Osteoblast (primary cell): ENCODE measurements at places on chromosomes 5 and 9.

GRCh38 chr9:32677931-32678330 is 42.5 kb upstream of the TAF1L start:
- no peak for DNase-seq

GRCh38 chr9:82149501-82149946 is 161.0 kb downstream of the SPATA31D1 start:
- DNase-seq, result no peak

GRCh38 chr9:136762221-136762691 is 2.1 kb downstream of the LCN15 start:
- peak; percentile 58 for DNase-seq

DNA sequence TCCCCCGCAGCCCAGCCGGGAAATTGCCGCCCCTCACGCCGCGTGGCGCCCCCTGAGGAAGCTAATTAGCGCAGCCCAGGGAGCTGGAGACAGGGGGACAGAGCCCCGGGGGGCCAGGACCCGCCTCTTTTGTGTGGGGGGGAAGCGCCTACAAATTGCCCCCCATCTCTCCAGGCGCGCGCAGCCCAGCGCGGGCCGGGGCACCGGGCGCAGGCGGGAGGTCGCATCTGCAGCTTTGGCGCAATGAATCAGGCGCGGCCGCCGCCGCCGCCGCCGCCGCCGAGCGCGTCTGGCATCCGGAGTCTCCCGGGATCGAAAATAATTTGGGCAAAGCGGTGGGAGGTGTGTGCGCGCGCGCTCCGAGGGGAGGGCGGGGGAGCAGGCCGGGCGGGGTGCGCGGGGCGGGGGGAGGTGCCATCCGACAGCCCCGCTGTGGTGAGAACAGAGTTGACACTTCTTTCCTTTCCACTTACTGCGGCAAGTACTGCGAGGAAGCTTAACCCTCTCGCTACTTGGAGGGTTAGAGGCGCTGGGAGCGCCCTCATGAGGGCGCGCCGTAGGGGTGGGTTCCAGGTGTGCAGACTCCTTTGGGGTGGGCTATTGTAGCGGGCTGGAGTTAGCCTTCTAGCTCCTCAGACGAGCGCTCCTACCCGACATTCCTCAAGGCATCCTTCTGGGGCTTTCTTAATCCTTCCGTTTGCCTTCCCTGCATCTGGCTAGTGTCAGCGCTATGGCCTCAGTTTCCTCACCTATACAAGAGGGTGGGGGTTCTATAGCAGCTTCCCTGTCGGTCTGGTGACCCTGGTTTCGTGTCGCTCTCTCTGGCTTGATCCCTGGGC is 63.1 kb downstream of the CXXC5 start:
- DNase-seq, result peak; percentile 92

DNA sequence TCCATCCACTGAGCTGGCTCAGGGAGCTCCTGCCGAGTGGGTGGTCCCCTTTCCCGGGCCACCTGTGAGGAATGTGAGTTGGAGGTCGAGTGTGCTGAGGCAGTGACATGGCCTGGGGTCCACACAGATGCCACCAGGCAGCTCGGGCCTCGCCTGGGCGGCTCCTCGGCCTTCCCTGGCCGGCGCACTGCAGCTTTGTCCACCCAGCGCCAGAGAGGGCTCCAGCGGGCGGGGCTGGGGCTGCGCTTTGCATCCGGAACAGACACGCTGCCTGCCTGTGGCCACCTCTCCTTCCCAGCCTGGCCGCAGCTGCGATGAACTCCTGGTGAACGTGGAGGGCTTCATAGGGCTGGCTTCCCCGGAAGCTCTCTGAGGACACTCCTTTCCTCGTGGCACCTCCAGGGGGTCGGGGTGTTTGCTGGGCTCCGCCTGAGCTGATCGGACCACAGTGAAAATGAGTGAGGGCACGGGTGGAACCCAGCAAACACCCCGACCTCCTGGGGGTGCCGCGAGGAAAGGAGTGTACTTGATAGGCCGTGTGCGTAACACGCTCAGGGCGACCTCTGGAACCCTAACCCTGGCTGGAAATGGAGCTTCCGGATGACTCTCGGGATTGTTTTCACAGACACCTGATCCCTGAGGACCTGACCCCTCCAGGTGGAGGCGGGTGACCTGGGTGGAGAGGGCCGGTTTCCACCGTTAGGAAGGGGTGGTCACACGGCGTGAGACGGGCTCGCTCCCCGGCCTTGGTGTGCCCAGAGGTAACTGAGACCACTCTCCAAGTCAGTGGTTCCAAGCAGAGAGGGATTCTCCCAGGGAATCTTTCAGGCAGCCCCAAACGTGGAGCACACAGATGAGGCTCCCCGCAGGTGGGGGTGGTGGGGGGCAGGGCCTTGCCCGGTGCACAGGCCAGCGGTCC is 31.8 kb upstream of the RXRA start:
- DNase-seq, result peak; percentile 93
